Activated CD4-positive, alpha-beta memory T cell treated with anti-CD3 and anti-CD28 coated beads for 36 hours (primary cell): ENCODE measurements at places on chromosomes 1 and 21. TPM values are rescaled to one million over a fixed set of nuclear protein-coding genes. Genes with fewer than 3 reads are reported as not detected.

GRCh38 chr1:59643526-59643925 is 171.2 kb upstream of the HOOK1 start:
- DNase-seq: no peak

Gene HES4
- 1.7 TPM for total RNA-seq

DNA sequence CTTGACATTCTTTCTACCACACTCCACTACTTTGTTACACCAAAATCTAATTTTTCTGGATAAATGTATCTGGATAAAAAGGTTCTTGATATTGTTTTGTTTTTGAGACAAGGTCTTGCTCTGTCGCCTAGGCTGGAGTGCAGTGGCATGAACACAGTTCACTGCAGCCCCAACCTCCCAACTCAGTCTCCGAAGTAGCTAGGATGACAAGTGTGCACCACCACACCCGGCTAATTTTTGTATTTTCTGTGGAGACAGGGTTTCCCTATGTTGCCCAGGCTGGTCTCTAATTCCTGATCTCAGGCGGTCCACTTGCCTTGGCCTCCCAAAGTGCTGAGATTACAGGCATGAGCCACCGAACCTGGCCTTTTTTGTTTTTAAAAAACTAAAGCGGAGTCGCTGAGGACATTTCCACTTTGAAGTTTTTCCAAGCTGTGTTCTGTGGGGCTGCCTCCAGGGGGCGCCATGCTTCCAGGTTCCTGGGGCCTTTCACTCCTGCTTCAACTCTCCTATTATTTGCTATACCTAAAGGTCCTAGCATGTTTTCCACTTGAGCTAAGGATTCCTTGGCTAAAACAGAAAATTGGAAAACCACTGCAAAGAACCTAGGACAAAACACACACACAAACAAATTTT is 14.1 kb upstream of the NCMAP start:
- peak; percentile 58 for DNase-seq

GRCh38 chr1:115652236-115652788 is 10.5 kb downstream of the VANGL1 start:
- DNase-seq: no peak

DNA sequence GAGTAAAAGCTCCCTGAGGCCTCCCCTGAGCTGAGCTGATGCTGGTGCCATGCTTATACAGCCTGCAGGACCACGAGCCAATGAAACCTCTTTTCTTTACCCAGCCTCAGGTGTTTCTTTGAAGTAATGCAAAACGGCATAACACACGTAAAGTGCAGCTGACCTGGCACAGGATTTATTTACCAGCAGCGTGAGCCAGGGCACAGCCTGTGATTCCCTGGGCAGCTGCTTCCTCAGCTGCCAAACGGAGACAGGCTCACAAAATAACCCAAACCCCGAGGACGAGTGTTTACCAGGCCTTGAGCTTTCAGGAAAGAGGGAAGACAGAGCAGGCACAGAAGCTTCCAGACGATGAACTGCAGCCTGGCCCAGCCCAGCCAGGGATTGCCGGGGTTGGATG is 120.6 kb upstream of the ARHGEF16 start:
- DNase-seq: no peak

Gene GPA33
- total RNA-seq: 1.8 TPM

GRCh38 chr21:45079351-45079750 is 5.0 kb downstream of the ADARB1 start:
- DNase-seq: peak; percentile 31

DNA sequence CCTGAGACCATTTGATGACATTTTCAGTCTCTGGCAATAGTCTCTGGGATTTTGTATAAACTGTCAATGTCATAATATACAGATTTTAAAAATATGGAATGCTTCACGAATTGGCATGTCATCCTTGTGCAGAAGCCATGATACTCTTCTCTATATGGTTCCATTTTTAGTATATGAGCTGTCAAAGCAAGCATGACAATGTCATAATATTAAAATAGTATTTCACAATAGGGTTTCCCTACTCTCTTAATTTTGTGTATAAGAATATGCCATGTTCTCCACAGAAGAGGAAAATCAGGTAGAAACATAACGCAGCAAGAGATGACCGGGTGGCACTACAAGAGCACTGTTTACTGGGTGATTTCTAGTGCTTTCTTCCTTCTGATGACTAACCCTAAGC is 8.3 kb upstream of the DIPK1A start:
- DNase-seq: no peak

DNA sequence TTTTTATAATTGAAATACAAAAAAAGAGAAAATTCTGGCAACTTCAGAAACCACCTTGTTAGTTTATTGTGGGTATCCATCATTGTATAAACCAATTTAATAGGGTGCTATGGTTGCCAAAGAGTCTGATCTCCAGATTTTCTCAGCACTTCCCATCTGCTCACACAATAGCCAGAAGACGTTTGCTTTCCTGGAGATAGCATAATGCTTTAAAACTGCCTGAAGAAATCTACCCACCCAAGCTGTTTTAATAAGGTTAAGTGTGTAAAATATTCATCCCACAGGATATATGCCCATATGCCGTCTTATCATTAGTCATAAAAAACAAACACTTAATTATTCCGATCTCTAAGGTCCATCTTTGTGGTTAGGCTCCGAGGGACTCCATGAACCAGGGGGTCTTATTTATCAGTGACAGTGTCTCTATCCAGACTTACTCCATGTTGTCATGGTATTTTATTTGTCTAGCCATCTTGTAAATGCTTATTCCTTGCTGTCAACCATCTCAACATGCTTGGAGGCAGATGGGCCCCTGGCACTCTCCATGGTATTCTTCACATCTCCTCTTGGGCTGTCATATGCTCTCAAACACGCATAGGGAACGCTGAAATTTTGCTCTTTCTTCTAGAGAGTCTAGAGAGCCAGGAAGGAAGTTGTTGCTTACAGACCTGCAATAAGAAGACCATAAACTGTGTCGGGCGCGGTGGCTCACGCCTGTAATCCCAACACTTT is 58.5 kb downstream of the MAP10 start:
- DNase-seq: no peak

DNA sequence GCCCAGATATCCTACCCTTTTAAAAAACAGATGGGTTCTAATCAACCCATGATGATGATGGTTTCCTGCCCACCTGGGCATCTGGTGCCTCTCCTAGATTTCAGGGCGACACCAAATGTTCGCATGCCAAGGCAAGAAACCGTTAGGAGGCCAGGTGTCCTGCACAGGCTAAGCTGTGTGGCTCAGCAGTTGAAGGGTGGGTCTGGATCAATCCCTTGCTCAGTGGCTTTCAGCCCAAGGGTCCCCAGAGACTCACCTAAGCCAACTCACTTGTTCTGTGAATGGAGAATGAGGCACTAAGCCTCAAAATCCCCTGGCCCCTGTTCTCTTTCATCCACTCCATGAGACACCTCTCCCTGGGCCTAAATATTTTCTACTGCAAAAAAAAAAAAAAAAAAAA is 169.1 kb upstream of the EDN2 start:
- DNase-seq: peak; percentile 8

Gene SMIM11
- total RNA-seq: 14.5 TPM

DNA sequence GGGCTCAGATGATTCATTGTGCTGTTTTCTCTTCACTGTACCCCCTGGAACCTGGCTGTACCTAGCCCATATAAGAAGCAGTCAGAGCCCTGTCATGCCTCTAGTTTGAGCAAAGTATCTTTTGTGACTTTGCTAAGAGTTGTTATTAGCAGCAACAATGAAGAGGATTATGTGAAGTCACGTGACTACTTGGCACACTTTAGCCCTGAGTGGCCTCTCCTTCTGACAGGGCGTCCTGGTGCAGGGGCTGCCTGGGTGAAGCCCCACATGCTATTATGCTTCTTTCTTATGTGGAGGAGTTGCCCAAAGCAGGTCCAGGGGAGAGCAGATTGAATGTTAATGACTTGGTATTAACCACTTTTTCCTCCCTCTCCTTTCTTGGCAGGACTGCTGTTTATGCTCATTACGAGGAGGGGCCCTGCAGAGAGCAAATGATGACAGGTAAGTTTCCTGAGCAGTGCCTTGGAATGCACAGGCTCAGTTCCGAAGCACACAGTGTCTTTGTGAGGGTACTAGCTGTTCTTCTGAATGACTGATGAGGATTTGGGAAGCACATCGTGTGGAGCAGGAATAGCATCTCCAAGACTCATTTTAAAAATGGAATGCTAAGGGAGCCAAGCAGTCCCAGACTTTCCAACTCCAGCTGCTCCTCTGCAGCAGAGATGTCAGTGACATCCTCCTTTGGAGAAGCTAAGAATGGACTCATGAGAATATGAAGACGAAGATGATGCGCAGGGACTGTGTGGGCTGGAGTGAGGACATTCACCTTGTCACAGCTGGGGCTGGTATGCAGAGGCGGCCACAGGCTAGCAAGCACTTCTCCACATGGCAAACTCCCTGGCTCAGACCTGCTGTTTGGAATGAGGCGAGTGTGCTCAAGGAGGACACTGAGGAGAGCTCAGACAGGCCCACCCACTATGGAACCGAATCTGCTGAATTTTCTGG is 15.2 kb upstream of the ST3GAL3 start:
- DNase-seq: no peak

Gene SLAMF8
- 0.55 TPM for total RNA-seq

DNA sequence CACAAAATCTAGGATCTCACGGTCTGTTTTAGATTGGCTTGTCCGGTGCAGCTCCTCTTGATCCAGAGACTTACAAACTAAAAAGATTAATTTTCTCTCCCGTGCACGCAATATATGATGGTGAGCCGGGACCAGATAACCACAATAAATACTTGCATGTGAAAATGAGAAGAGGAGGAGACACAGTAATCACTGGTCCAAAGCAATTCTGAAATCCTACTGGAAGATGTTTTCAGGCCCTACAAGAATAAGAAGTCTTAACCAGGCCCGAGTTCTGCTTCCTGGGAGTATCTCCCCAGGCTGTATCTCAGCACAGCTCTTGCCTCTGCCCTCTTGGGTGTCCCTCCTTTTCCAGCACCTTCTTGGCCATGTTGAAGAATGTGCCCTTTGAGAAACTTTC is 1.0 kb upstream of the WDR4 start:
- DNase-seq: no peak

Gene HIVEP3
- total RNA-seq: 25.3 TPM

Gene KCNJ9
- total RNA-seq: not detected

Gene ARHGEF11
- total RNA-seq: 1.3 TPM

DNA sequence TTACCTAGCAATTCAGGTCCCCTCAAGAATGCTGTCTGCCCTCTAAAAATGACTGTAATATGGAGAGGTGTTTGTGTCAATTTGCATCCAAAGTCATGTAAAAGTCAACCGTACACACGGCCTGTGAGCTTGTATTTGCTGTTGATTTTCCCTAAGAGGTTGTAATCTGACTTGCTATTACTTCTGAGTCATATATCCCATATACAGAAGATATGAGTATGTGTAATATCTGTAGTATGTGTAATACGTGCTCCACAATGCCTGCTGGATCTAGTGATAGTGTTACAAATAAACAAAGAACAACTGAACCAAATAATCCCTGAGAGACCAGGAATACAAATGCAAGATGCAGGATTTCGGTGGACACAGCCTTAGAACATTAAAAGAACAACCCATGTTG is 1.4 kb upstream of the KCNJ6 start:
- no peak for DNase-seq

DNA sequence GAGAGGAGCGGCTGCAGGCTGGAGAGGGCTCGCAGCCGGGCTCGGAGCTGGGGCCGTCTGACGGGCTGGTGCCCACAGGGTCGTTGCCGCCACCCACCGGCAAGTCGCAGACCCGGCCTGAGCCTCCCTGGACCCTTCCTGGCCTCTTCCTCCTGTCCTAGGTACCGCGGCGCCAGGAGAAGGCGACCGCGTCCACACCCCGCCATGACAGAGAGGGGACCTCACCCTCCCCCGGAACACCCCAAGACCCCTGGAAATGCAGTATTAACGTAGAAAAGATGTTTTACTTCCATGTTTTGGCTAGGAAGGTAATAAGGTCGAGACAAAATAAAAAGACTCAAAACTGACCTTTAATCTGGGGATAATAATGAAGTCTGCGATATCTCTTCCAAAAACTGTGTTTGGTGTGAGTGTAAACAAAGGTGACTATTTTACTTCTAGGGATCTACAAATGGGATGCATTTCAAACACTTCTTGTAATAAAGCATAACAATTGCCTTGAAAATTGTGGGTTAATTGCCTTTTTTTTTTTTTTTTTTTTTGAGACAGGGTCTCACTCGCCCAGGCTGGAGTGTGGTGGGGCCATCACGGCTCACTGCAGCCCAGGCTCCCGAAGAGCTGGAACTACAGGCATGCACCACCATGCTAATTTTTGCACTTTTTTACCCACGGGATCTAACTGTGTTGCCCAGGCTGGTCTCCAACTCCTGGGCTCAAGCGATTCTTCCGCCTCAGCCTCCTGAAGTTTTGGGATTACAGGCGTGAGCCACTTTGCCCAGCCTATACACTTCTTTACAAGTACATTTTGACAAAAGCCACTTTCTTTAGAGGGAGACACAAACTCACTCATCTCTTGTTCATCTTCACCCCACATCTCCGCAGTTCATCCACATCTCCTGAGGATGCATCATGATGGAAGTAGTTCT is 838 bp upstream of the RSRP1 start:
- no peak for DNase-seq

DNA sequence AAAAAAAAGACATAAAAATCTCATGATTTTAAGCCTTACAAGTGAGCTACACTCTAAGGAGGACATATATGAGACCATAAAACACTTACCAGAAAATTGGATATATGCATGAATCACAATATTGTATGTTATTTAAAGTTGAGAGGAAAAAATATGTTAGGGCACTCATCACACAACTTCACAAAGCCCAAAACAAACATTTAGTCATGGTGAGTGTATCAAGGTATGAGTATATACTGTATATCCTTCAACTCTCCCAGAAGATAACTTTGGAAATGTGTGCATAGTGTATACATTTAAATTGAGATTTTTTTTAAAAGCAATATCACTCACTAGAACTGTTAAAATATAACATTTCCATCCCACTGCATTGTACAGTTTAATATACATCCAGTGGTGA is 259.3 kb downstream of the SRGAP2C start:
- no peak for DNase-seq

- no peak for DNase-seq
Observed at GRCh38 chr1:71668065-71668464, 587.2 kb upstream of the ZRANB2 start.

DNA sequence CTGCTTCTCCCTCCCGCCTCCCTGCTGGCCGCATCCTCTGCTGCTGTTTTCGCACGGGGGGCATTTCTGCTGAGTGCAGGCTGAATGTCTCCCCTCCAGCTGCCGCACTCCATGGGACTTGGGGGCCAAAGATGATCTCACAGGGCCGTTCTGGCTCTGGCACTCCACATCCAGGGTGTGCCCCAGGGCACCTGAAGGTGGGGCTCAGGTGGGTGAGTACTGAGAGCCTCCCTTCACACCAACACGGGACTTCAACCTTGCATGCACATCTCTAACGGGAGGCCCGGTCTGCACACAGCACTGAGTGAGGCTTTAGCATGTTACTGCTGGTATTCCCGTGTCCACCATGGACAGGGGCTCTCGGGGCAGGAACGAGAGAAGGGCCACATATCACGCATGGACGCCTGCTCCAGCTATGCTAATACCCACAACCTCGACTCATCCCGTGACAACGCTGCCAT is 88.9 kb downstream of the DMRTB1 start:
- DNase-seq: no peak

GRCh38 chr21:45127937-45128336 is 53.6 kb downstream of the ADARB1 start:
- DNase-seq: no peak
